ENCODE measurements at places on chromosomes 13 and 19. TPM values are rescaled to one million over a fixed set of nuclear protein-coding genes. Genes with fewer than 3 reads are reported as not detected.

ZNF433 gene
- 1.4 TPM for total RNA-seq

ZNF8 gene
- total RNA-seq: 3.1 TPM

PNMA8B gene
- 0.05 TPM for total RNA-seq

ACOD1 gene
- total RNA-seq: not detected

CNN1 gene
- not detected for total RNA-seq

All from mammary microvascular endothelial cell (primary cell).